Umbilical cord (tissue), 2 donors: ENCODE measurements at places on chromosomes 6 and 20.
A peak's percentile ranks its signal among the peaks of the same experiment; 100 is the strongest.

DNA sequence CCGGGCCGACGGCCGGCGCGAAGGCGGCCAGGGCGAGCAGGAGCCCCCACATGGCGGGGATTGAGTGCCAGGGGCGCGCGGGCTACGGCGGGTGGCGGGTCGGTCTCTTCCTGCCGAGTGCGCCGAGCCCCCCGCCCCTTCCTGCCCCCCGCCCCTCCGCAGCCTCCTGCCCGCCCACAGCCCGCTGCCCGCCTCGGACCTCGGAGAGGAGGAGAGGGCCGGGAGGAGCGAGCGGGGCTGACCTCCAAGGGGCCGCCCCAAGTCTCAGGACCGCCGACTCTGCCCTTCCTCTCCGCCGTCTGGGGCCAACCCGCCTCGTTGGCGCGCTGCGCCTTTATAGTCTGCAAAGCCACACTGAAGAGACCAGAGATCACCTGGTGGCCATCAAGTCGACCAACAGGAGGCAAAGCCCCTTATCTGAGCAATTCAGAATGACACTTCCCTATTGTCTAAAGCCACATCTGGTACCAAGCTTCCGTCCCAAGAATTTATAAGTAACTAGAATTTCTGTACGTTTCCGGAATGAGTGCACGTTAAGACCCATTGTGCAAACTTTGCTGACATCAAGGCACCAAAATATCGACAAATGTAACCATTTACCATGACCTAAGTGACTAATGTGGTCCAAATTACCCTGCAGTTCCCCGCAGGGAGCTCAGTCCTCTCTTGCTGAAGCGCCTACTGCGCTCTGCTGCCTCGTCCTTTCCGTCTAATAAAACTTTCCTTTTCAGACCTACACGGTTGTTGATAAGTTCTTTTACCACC, at the start of gene CPXM1:
Gene CPXM1, minus strand, starts transcription at position 107 of the 765 bp plus-strand sequence. Its CDS starts 55 bp downstream, at position 52.
- peak; percentile 82 for DNase-seq

GRCh38 chr6:157244780-157245179, 78.5 kb downstream of the TMEM242 start:
- peak; percentile 78 for DNase-seq

- no peak for DNase-seq
These were observed 17.1 kb upstream of the MLN start for GRCh38 chr6:33820784-33821520.

DNA sequence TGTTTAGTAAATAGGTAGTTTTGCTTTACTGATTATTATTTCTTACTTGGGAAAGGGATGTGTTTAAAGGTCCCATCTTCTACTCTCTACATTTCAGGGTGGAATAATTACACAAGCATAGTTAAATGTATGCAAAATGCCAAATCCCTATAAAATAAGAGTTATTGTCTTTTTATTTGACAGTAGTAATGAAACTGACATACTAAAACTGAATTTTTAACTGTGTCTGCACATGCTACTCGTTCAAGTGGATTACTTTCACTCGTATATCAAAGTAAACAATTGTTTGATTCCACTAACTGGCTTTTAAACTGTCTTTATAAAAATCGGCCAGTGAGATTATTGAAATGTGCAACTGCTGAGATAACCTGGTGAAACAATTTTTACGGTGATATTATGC, 602.9 kb upstream of the ADGRB3 start:
- DNase-seq, result no peak

DNA sequence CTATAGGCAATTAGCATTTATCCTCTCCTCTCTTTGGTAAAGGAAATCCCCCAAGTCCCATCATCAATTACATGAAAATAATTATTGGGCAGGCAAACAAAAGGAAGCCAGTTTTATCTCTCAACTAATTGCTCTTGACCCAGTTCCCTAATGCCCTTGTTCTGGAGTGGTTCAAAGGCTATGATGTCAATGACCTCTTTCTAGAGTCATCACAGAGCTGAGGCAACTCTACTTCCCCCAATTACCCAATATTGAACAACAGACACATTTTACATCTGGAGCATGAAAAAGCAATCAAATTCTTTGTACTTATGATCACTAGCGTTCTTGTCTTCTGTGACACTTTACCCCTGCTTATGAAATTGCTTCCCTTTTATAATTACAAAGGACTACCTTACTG, 43.5 kb downstream of the NT5E start:
- no peak for DNase-seq

DNA sequence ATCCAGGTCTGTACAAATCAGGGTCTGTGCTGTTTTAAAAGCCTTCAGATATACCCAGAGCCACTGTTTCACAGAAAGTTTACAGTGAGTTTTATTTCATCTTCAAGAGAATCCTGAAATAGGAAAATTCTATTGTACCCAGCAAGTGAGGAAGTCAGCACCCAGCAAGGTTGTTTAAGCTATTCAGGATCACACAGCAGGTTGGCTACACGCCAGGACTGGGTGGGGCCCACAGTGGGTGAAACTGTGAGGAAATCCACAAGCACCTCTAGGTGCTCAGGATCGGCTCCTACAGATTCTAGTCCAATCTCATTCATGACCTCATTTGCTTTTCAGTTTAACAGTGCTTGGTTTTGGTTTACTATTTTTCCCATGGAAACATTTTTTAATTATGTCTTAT, 128.9 kb downstream of the SYNDIG1 start:
- no peak for DNase-seq

DNA sequence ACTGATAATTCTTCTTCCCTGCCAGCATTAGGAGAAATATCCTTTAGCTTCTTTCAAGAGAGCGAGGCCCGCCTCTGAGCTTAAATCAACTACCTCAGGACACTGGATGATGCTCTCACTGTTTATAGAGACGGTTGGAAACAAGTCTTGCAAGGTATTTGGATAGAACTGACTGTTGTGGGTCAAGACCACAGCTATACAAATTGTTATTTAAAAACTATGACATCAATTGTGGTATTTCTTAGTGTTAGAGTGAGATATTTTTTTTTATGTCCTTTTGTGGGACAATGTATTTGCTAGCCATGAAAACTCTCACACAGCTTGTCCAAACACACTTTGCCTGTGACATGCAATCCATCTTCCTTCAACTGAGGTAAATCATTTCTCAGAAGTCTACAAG, 136.3 kb upstream of the PHACTR1 start:
- DNase-seq, result no peak

GRCh38 chr6:34350137-34350933, 42.1 kb downstream of the NUDT3 start:
- peak; percentile 27 for DNase-seq

GRCh38 chr6:12869816-12870432, 153.4 kb downstream of the PHACTR1 start:
- no peak for DNase-seq

DNA sequence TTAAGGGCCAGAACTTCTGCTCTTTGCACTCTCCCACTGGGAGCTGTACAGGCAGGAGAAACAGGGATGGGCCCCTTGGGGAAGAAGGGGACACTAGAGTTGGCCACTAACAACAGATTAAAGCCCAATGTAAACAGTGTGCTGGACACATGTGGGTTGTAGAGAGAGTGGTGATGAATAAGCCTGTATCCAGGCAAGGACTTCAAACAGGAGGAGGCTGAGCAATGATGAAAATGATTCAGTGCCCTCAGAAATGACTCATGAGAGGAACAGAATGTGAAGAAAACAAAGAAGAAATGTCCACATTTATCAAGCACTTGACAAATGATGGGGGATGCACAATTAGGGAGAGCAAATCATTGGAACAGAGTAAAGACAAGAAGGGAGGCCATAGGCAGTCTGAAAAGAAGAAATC, 242.3 kb downstream of the TBX18 start:
- no peak for DNase-seq

DNA sequence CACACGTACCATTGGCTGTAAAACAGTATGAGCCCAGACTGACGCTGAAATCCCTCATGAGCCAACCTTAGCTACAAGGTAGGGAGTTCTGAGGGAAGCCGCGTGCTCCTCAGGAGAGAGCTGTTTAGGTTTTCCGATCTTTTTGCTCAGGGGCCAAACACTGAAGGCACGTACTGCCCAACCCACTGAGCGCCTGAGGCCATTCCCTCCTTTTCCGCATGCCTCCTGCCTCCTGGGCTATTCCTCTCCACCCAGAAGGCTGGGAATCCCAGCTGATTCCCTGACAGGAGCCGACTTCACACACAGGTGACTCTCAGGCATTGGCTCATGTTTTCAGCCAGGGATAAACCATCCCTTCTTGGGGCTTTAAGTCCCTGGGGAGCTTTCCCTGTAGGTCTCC, 5.4 kb upstream of the FAM83D start:
- no peak for DNase-seq

- peak; percentile 95 for DNase-seq
These were observed 33.2 kb upstream of the TAF8 start for GRCh38 chr6:42017021-42017643.

- no peak for DNase-seq
These were observed 12.8 kb downstream of the MYLK4 start for GRCh38 chr6:2737885-2738284.
